HFF-Myc (cell line): ENCODE measurements at places on chromosomes 7 and 10.
A peak's percentile ranks its signal among the peaks of the same experiment; 100 is the strongest.

DNA sequence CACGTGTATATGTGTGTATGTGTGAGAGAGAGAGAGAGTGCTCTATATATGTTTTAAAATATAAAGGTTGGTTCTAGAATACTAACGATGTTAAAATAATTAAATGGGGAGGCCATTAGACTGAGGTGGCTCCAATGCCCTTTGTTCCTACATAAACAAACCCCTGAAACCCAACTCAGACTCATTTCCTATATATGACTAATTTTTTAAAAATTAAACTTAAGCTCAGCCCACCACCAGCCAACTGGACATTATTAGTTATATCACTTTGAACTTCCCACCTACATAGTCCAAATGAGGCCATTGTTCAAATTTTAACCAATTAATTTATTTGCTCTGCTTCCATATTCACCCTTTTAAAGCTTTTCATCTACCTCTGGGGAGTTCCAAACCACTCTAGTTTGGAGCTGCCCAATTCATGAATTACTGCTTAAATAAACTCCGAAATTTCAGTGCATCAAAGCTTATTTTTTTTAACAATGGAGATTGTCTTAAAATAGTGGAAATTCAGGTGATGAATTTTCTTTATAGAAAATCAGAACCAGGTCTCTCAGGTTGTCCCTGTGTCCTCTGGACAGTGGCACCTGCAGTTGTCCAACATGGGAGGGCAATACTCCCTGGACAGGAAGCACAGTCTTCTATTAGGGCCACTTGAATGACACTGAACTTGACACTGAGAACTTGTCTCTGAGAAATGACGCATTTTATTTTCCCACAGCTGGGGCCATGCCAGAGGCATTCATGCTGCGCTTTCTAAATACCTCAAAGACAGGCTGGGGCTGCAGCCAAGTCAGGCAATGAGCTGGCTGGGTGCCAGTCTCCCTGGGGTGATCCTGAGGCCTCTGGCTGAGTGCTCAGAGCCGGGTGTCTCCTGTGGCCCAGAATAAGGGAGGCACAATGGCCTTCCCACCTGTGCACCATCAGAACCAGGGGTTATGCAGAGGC is 109.5 kb upstream of the TMEM72 start:
- peak; percentile 92 for DNase-seq

GRCh38 chr7:80584778-80585177 is 53.7 kb upstream of the CD36 start:
- no peak for DNase-seq

DNA sequence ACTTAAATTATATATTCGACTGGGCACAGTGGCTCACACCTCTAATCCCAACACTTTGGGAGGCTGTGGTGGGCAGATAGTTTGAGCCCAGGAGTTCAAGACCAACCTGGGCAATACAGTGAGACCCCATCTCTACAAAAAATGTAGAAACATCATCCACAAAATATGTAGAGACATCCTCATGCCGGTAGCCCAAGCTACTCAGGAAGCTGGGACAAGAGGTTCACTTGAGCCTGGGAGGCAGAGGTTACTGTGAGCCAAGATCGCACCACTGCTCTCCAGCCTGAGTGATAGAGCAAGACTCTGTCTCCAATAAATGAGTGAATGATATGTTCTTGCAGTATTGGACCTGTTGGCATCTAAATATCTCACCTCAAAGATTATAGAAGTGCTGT is 22.6 kb upstream of the TNS3 start:
- DNase-seq: no peak

DNA sequence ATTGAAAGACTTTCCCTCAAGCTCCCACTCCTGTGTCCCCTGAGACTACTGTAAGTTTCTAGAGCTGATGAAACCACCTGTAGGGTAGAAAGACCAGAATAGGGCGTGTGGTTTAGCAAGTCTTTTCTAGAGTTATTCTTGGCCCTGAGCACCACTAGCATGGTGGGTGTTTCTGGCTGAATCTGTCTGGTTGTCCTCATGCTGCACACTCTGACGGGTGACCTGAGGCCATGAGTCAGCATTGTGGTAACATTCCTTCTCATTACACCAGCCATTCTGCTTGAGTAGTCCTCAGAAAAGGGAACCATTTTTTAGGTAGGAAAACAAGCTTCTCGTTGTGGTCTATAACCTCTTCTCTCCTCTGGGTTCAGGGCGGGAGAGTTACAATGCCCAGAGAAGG is 250.3 kb downstream of the SNX13 start:
- no peak for DNase-seq

GRCh38 chr7:144384555-144385245 is 18.8 kb downstream of the NOBOX start:
- DNase-seq: no peak

DNA sequence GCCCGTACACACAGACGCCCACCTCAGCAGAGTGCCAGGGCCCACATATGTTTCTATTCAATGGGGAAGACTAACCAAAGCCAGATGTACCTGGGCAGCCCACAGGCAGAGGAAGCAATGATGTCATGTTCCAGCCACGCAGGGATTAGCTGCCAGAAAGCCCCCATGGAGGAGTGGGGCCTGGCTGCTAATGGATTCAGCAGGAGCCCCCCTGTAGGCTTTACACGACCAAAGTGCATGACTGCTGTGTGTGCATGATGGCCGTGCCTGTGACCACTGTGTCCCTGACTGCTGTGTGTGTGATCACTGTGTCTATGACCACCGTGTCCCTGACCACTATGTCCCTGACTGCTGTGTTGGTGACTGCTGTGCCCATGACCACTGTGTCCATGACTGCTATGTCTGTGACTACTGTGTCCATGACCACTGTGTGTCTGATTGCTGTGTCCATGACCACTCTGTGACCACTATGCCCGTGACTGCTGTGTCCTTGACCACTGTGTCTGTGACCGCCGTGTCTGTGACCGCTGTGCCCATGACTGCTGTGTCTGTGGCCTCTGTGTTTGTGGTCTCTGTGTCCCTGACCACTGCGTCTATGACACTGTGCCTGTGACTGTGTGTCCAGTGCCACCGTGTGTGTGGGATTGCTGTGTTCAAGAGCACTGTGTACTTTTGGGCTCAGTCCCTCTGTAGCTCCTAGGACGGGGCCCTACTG is 409.3 kb downstream of the RPS24 start:
- DNase-seq: peak; percentile 47

DNA sequence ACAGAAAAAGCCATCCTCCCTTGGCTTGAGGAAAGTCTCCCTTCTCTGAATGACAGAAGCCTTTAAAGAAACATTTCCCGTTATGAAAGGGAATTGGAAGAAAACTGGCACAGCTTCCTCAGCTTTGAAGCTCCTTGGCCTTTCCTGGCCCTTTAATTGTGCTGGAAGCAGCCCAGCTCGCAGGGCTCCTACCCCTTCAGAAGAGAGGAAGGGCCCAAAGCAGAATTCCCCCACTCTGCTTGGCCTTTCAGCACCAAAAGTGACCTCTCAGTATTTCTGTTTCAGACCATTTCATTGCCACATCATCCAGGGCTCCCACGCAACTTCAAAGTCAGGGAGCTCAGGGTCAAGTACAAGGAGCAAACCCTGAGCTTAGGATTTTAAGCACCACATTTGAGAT is 4.2 kb downstream of the AFAP1L2 start:
- no peak for DNase-seq

DNA sequence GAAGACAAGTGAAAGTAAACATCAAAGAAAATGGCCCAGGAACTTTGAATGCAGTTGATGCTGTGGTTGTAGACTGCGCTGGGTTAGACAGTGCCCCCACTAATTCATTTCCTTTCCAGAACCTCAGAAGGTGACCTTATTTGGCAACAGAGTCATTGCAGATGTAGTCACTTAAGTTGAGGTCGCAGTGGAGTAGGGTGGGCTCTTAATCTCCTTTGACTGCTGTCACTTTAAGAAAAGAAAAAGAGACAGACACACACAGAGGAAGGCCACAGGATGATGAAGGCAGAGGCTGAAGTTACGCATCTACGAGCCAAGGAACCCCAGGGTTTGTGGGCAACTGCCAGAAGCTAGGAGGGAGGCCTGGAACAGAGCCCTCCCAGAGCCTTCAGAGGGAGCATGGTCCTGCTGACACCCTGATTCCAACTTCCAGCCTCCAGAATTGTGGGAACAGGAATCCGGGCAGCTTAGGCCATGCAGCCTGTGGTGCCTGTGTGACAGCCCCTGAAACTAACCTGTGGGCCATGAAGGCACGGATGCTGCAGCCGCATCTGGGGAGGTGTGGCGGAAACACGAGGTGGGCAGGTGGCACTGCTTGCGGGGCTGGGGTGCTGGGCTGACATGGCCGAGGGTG is 107.6 kb downstream of the PRKAG2 start:
- DNase-seq: no peak

DNA sequence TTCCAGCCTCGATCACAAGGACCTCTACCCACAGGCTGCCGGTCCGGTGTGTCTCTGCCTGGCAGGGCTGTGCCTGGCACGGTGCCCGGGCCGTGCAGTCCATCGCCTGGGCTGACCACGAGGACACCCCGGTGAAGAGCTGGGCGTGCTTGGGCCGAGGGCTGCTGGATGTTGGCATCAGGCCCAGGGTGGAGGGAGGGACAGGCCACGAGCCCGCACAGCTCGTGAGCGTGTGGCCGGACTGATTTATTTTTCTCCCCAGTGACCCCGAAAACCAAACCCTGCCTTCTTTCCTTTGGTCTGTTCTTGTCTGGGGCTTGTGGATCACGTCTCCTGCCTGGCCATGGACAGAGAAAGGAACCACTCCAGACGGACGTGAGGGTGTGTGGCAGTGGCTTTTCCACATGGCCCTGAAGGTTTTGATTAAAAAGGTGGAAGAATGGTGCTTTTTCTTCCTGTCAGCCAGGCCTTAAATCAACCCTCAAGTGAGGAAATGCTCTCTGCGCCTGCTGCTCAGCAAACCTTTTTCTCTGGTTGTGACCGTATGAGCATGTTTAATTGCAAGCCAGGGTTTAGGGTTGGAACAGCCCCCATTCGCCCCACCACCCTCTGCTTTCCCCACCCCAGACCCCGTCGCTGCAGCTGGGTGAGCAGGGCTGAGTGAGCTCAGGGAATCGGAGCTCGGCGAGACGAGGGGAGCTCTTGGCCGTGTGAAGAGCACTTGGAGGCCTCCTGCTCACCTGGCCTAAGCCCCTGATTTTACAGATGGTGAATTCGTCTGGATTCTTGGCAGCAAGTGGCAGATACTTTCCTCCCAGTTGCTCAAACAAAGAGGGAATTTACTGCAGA is 130.1 kb downstream of the RGS10 start:
- DNase-seq: peak; percentile 50

GRCh38 chr10:44781131-44781530 is 130.0 kb upstream of the TMEM72 start:
- DNase-seq: no peak

GRCh38 chr7:157682064-157682945 is 345.5 kb downstream of the DNAJB6 start:
- no peak for DNase-seq

DNA sequence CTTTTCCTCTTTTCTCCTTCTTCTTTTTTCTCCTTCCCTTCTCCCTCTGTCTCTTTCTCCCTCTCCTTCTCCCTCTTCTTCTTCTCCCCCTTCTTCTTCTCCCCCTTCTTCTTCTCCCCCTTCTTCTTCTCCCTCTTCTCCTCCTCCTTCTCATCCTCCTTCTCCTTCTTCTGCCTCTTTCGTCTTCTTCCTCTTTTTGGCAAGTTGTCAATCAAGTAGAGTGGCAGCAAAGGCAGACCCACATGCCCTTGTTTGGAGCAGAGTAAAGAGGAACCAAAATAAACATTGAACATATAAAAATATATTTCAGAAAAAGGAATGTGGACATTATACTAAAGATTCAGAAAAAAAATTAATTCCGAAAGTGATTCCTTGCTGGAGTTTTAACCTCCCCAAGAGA is 59.6 kb upstream of the ZNF33B start:
- no peak for DNase-seq

DNA sequence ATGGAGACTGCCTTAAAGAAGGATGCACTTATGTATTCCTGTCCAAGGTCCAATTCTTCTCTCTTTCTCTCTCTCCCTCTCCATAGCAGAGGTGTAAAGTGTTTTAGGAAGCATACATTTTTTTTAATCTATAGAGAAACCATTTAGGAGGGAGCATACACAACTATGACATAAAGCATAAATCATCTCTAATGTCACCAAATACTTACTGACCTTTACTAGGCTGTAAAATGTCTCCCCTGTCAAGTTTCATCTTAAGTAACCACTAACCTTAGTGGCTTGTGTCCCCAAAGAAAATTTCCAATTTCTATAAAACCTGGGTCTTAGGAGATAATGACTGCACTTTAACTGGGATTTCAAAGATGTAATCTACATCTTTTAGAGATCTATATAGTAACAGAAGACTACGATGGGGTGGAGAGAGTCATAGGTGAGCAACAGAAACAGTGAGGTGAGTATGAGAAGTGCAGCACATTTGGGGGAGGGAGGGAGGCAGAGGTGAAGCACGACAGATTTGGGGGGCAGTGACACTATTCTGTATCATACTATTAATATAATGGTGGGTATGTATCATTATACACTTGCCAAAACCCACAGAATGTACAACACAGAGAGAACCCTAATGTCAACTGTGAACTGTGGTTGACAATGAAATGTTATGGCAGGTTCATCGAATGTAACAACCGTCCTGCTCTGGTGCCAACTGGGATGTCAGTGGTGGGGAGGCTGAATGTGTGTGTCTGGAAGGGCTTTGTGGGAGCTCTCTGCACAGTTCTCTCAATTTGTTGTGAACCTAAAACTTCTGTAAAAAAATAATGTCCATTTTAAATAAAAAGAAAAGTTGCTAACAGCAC is 79.5 kb downstream of the PIP4K2A start:
- no peak for DNase-seq

GRCh38 chr7:158368449-158368848 is 219.2 kb downstream of the PTPRN2 start:
- no peak for DNase-seq

DNA sequence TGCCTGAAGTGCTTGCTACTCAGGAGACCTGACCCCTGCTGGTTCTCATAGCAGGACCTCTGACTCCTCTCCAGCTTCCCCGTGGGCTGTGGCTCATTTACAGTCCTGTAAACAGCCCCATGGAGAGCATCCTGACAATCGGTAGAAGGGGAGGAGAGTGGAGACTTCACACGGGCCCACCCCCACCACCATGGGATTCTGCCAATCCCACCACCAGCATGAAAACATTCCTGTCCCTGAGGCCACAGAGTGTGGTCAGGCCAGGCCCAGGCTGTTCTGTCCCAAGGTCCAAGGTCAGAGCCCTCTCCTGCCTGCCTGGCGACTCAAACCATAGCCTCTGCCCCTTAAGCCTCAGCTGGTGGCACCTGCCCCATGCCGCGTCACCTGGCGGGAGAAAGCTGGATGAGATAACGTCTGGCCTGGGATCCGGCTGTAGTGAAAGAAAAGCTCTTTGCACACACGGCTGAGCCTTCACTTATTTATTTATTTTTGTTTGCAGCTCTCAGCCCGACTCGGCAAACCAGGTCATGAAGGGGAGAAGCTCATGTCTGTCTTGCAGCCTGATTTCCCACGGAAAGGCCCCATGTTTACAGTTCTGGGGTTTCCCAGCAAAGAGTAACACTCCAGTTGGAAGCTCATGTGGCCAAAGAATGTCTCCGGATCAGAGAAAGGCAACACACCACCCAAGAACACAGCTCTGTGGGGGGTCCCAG is 293.6 kb upstream of the ZMIZ1 start:
- DNase-seq: no peak
